ENCODE measurements at places on chromosomes 2 and 18.

DNA sequence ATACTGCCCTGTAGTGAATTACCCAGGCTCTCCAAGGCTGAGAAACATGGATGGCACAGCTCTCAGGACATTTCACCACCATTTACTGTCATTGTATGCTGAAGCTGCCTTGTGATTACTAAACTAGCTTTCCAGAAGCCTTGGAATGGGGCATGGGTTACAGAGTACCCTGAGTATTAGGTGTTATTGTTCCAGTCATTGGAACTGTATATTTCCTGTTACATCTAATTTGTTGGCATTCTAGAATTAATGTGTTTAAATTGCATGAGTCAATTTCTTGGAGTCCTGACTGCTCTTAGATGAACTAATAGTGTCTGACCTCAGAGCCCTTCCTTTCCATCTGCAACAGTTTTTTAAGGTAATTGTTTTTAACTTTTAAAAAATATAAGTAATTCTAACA is 9.0 kb downstream of the DGUOK start:
- DNase-seq = no peak

- DNase-seq = no peak
These were observed 740 bp downstream of the SNRNP200 start for GRCh38 chr2:96304606-96305005.

DNA sequence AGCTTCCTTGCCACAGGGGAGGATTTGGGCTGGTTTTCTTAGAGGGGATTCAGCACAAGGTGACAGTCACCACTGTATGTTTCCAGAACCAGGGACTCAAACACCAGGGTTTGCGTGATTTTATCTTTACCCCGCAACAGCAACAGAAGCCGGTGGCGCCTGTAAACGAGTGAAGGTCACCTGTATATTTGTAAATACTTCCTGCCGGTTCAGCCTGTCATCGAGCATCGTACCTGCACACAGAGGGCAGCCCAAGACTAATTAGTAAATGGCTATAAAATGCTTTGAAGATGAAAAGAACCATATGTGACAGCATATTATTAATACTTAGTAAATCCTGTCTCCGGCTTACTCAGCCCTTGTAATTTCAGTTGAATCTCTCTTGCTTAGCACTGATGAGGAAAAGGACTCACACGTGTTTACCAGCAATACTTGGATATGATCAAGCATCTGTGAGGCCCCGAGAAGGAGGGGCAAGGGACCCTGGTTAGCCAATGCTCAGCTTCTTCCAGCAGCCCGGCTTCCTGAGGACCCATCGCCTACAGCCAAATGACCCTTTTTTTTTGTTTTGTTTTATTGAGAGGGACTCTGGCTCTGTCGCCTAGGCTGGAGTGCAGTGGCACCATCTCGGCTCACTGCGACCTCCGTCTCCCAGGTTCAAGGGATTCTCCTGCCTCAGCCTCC is 51.3 kb upstream of the FOSL2 start:
- DNase-seq = no peak

DNA sequence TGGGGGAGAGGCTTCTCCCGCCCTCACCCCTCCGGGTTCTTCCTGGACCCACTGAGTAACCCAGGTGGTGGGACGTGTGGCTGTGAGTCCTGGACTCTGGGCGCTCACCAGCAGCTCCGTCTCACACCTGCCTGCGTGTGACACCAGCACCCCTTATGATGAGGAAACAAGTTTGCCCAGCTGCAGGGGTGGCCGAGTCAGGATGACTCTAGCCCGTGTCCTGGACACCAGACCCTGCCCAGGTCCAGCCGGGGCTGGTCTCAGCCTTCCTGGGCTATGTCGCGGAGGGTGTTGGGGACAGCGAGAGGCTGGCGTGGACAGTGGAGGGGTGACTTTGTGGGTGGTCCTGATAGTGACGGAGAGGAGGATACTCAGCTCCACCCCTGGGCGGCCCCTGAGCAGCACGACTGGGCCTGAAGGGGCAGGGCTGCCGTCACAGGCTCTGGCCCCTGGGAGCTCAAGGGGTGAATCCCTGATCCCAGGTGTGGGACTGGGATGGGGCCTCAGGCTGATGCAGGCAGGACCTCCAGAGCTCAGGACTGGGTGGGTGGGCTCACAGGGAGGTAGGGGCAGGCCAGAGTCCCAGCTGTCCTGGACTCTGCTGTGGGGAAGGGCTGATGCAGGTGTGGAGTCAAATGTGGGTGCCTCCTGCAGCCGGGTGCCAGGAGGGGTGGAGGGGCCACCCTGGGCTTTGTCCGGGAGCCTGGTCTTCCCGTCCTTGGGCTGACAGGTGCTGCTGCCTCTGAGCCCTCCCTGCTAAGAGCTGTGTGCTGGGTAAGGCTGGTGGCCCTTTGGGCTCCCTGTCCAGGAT is 3.7 kb downstream of the GPR35 start:
- DNase-seq = no peak

GRCh38 chr18:54641734-54642133 is 50.7 kb downstream of the DYNAP start:
- no peak for DNase-seq

All from mucosa of gallbladder (tissue), 1 donor.